Naive thymus-derived CD4-positive, alpha-beta T cell (primary cell): ENCODE measurements at places on chromosomes 3 and 15. TPM values are rescaled to one million over a fixed set of nuclear protein-coding genes. Genes with fewer than 3 reads are reported as not detected.

ASB14 gene
- total RNA-seq = not detected

WDR49 gene
- 0.29 TPM in 1 of 2 replicates, not detected in the other for total RNA-seq

NEK11 gene
- 9.0 TPM for total RNA-seq

RHOV gene
- not detected for total RNA-seq

TGM5 gene
- not detected for total RNA-seq

GRCh38 chr3:16372362-16373292 is 107.6 kb downstream of the OXNAD1 start:
- peaks cover 12% of the 10 kb centered on the region for H3K4me1 ChIP-seq
- no peaks in the 10 kb centered on the region for H3K27me3 ChIP-seq
- no peak for DNase-seq
- H3K36me3 ChIP-seq = peaks cover 27% of the 10 kb centered on the region

- no peak overlapping the region for H3K27ac ChIP-seq
- no peaks in the 10 kb centered on the region for H3K36me3 ChIP-seq
- H3K4me3 ChIP-seq = no peak overlapping the region
- H3K4me1 ChIP-seq = no peaks in the 10 kb centered on the region
- H3K27me3 ChIP-seq = no peaks in the 10 kb centered on the region
- DNase-seq = no peak
These were observed 328.9 kb upstream of the RBMS3 start for GRCh38 chr3:28951772-28952556.

DNA sequence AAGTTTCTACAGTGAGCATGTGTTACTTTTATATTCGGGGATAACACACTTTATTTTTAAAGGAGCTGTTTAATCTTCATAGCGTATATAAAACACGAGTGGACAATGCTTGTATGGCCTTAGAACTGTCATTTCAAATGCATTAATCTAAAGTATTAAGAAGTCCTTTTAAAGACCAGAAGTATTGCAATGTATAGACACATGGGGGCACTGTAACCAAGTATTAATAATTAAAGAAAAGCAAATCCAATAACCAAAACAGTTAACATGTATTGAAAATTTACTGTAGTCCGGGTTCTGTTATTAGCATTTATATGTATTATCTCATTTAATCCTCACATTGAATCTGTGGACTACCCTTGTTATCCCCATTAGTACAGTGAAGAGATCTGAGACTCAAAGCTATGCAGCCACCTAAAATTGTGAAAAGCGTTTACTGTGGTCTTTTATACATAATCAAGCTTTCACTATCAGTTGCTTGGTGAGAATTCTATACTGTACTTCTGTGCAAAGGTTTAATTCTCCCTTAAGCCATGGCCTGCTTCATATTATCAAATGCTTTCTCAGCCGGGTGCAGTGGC is 10.1 kb downstream of the ARL14 start:
- H3K4me3 ChIP-seq = no peak overlapping the region
- no peaks in the 10 kb centered on the region for H3K4me1 ChIP-seq
- peak; percentile 6 for DNase-seq
- H3K27me3 ChIP-seq = no peaks in the 10 kb centered on the region
- H3K27ac ChIP-seq = no peak overlapping the region

DNA sequence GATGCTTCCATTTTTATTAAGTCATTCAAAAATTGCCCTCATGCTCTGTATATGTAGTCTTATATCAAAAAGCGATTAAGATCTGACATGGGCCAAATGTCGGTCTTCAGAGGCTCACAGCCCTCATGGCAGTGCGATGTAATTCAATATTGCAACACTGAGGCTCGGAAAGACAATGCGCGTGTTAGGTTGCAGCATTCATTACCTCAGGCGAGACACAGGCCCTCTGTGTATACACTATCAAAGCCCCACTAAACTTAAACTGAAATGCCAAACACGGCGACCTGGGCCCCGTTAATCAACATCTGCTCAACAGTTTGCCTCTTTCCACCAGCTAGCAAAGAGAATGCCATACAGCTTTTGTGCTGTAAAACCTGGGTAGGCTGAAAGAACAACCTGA is 413.4 kb downstream of the ERC2 start:
- no peak overlapping the region for H3K27ac ChIP-seq
- no peaks in the 10 kb centered on the region for H3K4me1 ChIP-seq
- no peak for DNase-seq
- H3K36me3 ChIP-seq = no peaks in the 10 kb centered on the region

- no peak for DNase-seq
- H3K27me3 ChIP-seq = no peaks in the 10 kb centered on the region
- H3K27ac ChIP-seq = no peak overlapping the region
- no peaks in the 10 kb centered on the region for H3K36me3 ChIP-seq
- H3K4me3 ChIP-seq = no peak overlapping the region
These were observed 6.6 kb downstream of the GRIP2 start for GRCh38 chr3:14533457-14533958.

GRCh38 chr15:60003243-60004008 is 685 bp upstream of the FOXB1 start:
- DNase-seq = peak; percentile 30
- peak overlapping the region; percentile 49 for H3K4me3 ChIP-seq
- no peak overlapping the region for H3K27ac ChIP-seq
- H3K27me3 ChIP-seq = peaks cover 94% of the 10 kb centered on the region
- H3K36me3 ChIP-seq = no peaks in the 10 kb centered on the region

DNA sequence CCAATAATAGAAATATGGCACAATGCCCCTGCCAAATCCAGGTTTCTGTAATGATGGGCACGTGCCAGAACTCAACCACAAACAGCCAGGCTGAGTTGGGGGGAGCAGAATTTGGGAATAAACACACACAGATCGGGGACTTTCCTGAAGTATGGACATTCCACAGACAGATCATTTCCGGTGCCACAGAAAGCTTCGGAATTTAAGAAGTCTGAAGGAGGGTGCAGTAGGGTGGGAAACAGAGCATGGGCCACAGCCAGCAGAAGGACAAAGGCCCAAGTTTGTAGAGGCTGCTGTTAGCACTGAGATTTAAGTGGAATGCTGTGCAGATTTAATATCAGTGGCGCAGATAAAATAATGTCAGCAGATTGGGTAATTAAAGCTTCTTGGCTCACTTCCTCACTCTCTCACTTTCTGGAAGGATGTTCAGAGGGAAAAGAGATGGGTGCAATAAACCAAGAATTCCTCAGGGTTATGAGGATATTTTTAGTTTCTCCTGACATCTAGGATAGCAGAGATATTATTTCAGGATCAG is 67.4 kb downstream of the MYLK start:
- H3K4me3 ChIP-seq = no peak overlapping the region
- no peaks in the 10 kb centered on the region for H3K4me1 ChIP-seq
- H3K27me3 ChIP-seq = no peaks in the 10 kb centered on the region

GRCh38 chr3:145952536-145952935 is 208.4 kb downstream of the PLOD2 start:
- no peak for DNase-seq
- H3K4me1 ChIP-seq = no peaks in the 10 kb centered on the region
- no peaks in the 10 kb centered on the region for H3K27me3 ChIP-seq
- H3K27ac ChIP-seq = no peak overlapping the region
- no peak overlapping the region for H3K4me3 ChIP-seq

DNA sequence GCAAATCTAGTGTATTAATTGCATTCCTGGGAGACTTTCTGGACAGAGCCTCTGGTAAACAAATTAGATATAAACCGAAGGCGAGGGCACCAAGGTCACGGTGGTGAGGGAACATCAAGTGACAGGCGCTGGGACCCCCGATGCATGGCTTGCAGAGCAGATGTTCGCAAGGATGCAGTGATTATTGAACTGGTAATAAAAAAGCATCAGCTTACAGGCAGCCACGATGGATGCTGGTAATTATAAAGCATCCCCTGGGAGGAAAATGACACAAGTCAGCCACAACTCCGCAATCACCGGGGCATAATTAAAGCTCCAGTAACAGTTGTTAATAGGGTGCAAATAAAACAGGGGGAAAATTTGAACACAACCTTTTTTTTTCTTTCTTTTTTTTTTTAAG is 231.1 kb upstream of the DPH6 start:
- no peak overlapping the region for H3K4me3 ChIP-seq
- no peak for DNase-seq
- H3K27ac ChIP-seq = no peak overlapping the region
- H3K27me3 ChIP-seq = no peaks in the 10 kb centered on the region
- H3K4me1 ChIP-seq = no peaks in the 10 kb centered on the region

DNA sequence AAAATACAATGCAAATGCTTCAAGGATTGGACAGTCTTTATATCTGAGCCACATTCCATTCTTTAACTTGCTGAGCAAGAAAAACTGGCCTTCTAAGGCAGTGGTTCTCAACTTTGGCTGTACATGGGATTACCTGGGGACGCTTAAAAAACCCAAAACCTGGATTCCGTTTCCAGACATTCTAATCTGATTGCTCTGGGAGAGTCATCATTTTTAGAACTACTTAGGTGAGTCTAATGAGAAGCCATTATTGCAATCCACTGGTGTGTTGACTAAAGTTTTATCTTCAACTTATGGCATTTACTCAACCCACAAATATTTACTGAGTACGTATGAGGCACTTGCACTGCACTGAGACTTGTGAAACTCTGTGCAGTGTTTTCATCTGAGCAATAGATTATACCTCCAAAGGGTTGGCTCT is 195.7 kb upstream of the ATP11B start:
- DNase-seq = no peak
- H3K27me3 ChIP-seq = no peaks in the 10 kb centered on the region
- H3K27ac ChIP-seq = no peak overlapping the region
- no peaks in the 10 kb centered on the region for H3K36me3 ChIP-seq
- H3K4me3 ChIP-seq = no peak overlapping the region
